Mucosa of descending colon (tissue), 3 donors: ENCODE measurements at places on chromosomes 3 and 15. TPM values are rescaled to one million over a fixed set of nuclear protein-coding genes. Genes with fewer than 3 reads are reported as not detected.

GRCh38 chr15:62569460-62570404 is 404.6 kb upstream of the C2CD4B start:
- peak; percentile 90 for DNase-seq

Gene PFKFB4
- total RNA-seq, result 14.2 TPM

- no peak for DNase-seq
These were observed 15.2 kb downstream of the PHLDB2 start for GRCh38 chr3:111874177-111874820.

DNA sequence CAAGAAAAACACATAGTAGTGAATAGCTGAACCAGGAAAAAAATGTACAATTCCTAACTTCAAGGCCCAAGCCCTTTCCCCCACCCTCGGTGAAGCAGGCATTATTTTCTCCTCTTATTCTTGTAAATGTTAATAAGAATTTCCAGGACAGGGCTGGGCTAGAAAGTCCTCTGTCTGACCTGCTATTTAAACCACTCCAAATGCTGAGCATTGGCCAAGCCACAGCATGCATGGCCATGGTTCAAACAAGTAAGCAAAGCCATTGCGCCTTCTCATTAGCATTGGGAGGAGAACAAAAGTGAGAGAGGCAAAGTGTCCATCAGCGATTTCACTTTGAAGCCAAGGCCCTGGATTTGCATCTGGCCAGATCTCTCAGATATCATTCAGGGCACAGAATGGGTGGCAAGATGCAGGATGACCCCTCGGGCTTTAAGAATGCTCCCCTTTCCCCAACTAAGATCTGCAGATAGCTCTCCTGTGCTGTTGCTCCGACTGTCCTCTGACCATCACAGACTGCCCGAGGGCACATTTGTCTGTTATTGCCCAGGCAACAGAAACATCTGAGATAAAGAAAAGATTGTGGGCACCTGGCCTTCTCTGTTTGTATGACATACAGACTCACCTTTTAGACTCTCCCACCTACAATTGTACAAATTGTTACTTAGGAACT is 46.3 kb downstream of the CEMIP start:
- no peak for DNase-seq

- no peak for DNase-seq
These were observed 2.0 kb upstream of the PAK2 start for GRCh38 chr3:196737655-196738054.

GRCh38 chr3:13016083-13016720 is 57.0 kb downstream of the IQSEC1 start:
- peak; percentile 70 for DNase-seq

- peak; percentile 79 for DNase-seq
These were observed 21.1 kb upstream of the PLXND1 start for GRCh38 chr3:129627350-129628168.

Gene TIGIT
- 1.6 TPM for total RNA-seq

Gene CCR9
- total RNA-seq, result 0.12 TPM
